GM10248 (cell line): ENCODE measurements at places on chromosomes 11 and 22.

- DNase-seq, result no peak
Observed at GRCh38 chr11:279040-279965, 1.1 kb downstream of the NLRP6 start.

GRCh38 chr11:66231561-66231960 is 36.9 kb upstream of the RAB1B start:
- no peak for DNase-seq

DNA sequence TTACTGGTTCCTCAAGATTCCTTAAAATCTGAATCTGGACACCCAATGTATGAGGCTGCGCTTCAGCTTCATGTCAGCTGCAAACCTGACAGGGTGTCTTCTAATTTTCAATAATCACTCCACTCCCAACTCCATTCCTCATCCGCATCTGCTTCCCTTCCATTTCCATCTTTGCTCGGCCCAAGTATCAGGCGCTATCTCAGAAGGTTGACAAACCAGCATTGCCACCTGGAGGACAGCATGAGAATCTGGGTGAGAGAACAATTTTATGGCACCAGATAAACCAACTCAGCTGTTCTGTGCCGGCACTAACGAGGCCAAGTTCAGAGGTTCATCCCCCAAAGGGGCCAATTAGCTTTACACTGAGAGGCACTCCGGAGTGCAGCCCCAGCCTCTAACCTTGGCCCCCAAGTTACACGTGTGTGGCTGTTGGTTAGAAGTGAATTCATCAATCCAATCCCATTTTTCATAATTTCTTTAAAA is 79.1 kb upstream of the LMO2 start:
- peak; percentile 76 for DNase-seq

DNA sequence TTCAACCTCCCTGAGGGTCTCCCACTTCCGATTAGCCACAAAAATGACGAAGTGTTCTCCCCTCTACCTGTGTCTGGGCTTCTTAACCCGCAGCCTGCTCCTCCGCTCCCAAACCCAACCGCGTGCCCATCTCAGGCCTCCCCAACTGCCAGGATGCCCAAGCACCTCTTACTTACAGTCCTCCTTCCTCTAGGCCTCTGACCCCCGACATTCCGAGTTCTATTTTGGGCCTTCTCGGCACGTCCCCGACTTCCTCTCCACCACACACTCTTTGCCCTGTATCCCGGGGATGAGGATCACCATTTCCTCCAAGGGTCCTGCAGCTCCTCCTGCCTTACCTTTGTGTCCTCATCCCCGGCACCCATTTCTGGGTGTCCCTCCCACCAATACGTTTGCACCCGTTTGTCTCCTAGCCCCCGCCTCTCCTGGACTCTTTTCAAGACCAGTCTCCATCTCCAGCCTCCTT is 388 bp upstream of the MUS81 start:
- DNase-seq, result no peak

- peak; percentile 88 for DNase-seq
Observed at GRCh38 chr11:65575568-65576231, at the start of gene EHBP1L1. TSS of gene EHBP1L1 (plus strand) at chr11:65576053. CDS start at chr11:65576303, 250 bp downstream.

GRCh38 chr11:73299751-73300150 is 8.3 kb upstream of the ARHGEF17 start:
- no peak for DNase-seq

- peak; percentile 50 for DNase-seq
Observed at GRCh38 chr11:96075532-96075959, 151.6 kb upstream of the MTMR2 start.

DNA sequence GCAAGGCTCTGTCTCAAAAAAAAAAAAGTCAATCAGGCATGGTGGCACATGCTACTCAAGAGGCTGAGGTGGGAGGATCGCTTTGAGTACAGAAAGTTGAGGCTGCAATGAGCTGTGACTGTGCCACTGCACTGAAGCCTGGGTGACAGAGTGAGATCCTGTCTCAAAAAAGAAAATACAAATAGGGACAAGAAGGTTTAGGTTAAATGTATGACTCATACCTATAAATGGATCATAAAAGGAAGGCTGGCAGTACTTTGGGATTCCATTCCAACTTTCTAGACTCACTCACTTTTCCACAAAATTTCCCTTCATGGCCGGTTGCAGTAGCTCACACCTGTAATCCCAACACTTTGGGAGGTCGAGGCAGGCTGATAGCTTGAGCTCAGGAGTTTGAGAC is 25.6 kb upstream of the OSBP start:
- no peak for DNase-seq

GRCh38 chr11:96393753-96394348 is 4.0 kb downstream of the JRKL start:
- DNase-seq, result peak; percentile 32

DNA sequence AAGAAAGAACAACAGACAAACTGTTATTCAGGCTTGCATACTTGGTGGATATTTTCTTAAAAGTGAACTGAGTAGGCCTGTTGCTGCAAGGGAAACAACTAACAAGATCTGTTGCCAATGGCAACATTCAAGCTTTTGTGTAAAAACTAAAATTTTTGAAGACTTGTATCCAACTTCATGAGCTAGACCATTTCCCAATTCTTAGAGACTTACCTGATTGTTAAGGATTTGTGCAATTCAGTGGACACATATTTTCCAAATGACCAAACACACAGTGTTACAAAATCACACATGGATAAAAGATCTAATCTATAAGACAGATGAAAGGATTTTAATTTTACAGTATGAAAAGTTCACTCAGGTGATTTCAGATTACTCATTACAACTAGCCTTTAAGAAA is 564.1 kb downstream of the CNTN5 start:
- DNase-seq, result no peak

- DNase-seq, result no peak
Observed at GRCh38 chr11:69022260-69022659, 9.2 kb upstream of the MRGPRF start.

GRCh38 chr22:48799227-48799970 is 1028.3 kb downstream of the BRD1 start:
- DNase-seq, result no peak

DNA sequence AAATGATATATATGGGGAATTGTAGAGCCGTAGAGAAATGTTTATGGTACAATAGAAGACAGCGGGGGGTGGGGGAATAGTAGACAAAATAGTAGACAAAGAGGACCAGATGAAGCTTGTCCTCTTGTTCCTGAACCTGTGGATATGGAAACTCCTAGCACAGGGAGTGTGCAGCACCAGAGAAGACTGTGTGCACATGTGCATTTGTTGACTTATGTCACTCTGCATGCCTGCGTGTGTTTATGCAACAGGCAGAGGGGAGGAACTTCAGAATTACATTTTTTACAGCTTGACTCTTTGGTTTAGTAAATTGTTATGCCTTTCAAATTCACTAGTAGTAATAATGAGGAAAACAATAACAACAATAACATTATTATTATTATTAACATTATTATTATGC is 36.0 kb downstream of the TENM4 start:
- DNase-seq, result no peak

DNA sequence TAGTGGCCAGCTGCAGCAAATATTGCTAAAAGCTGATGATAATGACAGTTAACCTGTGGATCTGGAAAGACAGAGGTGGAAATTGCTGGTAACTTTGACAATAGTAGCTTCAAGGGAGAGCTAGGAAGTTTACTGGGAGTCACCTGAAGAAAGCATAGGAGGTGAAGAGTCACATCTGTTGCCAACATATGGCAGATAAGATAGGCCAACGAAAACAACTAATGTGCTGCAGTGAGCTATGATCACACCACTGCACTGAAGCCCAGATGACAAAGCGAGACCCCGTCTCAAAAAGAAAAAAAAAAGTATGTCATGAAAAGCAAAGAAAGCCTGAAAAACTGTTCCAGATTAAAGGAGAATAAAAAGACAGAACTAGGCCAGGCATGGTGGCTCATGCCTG is 4.3 kb upstream of the PRDM10 start:
- no peak for DNase-seq

DNA sequence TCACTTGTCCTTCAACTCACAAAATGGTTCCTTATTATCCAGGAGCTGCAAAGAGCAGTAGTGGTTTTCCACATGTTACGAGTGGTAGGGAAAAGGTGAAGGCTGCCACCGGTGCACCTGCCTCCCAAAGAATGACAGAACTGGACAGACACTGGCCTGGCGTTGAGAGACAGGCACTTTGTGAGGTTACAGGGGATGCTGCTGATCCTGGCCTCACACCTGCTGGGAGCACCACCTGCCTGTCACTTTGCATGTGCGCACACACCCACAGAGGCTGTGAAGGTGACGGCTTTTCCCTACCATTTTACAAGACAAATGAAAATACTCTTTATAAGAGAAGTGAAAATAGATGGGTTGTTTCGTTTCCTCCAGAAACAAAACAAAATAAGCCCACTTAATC is 175.3 kb upstream of the B3GAT1 start:
- DNase-seq, result no peak

DNA sequence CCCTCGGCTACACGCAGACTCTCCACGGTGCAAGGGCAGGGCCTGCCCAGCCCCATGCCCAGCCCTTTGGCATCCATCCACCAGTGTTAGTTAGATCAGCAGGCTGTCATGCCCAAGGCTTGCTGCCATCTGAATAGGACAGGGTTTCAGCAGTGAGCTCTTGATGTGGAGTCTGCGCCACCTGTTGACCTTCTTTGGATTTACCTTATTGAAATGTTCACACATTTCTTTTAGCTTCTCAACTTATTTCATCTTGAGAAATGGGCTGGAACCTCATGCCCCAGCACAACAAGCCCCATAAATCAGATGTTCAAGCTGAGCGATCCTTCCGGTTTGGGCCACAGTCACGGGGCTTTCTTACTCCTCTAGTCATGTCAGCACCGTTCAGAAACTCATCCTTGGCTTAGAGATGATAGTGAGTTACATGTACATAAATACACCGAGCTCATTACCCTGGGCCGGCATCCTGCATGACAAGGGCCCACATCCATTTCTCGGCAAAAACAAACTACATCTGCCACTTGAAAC is 61.7 kb downstream of the PARVB start:
- DNase-seq, result peak; percentile 68

DNA sequence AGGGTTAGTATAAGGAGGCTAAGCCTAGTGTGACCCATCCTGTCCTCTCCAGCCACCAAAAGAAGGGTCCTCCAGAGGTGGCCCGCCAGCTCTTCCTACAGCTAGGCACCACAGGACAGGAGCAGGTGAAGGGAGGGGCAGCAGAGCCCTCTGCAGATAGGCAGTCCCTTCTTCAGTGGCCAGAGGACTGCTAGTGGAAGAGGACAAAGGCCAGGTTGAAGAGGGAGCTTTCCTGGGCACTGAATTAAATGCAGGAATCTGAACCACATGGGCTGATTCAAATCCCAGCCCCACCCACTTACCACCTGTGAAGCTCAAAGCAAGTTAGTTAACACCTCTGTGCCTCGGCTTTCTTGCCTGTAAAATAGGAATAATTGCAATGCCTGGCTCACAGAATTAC is 409.5 kb downstream of the NXPE2 start:
- DNase-seq, result no peak

DNA sequence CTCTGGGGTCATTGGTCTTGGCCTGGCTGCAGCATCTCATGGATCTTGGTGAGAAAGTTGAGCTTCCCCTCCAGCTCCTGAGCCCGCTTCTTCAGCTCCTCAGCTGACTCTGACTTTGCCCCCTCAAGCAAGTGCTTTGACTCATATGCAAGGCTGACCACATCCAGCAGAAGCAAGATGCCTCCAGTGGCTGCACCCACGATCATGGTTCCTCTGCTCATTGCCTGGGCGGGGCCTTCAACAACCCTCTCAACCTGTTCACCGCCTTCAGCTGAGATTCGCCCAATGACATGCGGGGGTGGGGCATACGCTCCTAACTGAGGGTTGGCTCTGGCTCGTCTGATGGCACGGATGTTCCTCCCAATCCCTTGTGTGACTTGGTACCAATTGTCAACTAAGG is 11.9 kb downstream of the APOL2 start:
- DNase-seq, result no peak

DNA sequence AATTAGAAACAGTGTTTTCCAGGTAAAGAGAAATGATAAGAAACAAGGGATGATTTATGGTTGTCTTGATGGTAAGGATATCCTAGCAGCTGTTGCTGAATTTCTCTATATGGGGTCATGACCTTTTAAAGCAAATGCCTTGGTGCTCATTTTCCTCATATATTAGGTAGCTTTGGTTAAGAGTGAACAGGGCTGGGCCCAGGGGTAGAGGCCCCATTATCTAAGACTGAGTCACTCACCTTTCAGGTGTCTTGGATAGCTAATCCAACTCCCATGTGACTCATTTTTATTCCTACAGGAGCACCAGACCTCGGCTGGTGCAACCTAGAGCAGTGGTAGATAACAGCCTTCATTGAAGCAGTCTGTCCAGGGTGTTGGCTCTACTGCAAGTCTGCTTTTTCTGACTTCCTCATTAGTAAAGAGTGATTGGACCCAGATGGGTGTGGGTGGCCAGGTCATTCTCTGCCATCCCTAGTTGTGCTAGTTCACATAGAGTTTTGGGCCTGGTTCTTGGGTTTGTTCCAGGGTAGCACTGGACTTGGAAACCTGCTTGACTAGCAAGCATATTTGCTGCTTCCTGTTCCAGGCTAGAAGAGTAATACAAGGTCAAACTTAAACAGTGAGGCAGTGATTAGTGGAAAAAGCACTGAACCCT is 37.4 kb downstream of the CTNND1 start:
- no peak for DNase-seq

- DNase-seq, result no peak
Observed at GRCh38 chr11:112903340-112903739, 57.9 kb upstream of the NCAM1 start.

- no peak for DNase-seq
Observed at GRCh38 chr22:44425694-44426045, 72.4 kb downstream of the RTL6 start.

DNA sequence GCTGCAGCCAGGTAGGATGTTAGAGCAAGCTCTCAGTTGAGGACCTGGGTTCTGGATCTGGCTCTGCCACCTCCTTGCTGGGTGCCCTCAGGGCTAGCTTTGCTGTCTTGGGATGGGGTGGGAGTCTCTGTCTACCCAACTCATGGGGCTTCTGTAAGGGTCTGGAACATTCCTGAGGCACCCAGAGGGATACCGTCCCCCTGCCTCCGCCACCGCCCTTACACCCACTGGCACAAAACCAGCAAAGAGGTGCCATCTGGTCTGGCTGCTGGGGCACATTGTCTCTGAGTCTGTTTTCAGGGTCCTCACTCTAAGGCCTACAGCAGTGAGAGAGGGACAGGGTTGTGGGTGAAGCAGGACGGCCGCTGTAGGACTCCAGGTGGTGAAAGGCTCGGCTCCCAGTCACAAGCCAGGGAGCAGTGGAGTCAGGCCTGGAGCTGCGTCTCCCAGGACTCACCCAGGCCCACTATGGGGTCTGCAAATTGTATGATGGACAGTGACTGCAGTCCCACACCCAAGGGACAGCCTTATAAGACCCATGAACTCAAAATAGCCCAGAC is 84.9 kb downstream of the MORC2 start:
- DNase-seq, result no peak

GRCh38 chr22:20885557-20886323 is 26.9 kb downstream of the SNAP29 start:
- peak; percentile 76 for DNase-seq

GRCh38 chr11:3613998-3614741 is 27.6 kb downstream of the ART5 start:
- DNase-seq, result no peak

DNA sequence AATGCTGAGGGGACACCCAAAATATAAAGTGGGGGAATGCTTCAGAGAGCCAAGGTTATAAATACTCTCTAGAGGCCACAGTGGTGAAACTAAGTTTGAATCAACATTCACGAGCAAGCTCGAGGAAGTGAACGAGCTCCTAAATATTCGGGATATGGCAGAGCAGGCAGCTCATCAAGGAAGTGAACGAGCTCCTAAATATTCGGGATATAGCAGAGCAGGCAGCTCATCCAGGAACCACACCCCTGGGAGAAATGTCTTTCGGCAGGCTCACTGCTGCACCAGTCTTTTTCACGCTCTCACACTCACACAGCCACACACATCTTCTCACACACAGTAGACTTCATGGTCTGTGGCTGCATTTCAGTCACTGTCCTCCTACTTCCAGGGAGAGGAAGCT is 787.5 kb downstream of the OPCML start:
- DNase-seq, result no peak
